ENCODE measurements at places on chromosomes 4 and X.

- DNase-seq = peak; percentile 97
Measured at GRCh38 chr4:76960014-76960413, 10.5 kb downstream of the SEPTIN11 start.

GRCh38 chrX:133214301-133214700, 3.9 kb downstream of the TFDP3 start:
- DNase-seq = no peak

DNA sequence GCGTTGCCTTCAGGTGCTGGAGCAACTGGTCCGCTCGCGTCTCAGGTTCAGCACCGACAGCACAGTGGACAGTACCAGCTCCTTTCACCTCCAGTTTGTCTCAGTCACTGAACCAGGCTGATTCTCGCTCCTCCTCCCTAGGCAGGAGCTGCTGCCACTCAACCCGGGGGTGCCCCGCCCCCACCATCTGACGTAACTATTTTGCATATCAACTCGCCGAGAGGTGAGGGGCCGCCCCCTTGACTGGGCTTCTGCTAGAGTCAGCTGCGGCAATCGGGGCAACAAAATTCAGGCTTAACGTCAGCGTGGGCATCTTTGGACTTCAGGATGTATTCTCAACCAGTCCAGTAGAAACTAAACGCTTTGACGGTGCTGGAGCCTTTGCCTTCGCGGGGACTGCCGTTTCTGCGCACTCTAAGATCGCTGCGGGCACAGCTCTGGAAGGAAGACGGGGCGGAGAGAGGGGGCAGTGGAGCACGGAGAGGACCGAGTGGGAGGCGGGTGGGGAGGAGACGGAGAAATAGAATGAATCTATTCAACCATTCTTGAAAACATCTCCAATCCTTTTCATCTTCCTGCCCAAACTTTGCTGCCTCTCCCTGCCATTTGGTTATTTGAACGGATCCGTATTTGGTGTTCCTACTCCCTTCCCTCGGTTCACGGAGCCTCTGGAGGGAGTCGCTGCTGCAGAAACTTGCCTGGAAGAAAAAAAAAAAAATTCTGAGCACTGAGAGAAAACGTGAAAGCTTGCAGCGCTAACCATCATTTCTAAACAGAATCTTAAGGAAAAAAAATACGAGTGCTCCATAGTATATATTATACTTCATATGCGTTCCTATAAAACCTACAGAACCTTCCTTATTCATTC, at the start of gene FSTL5:
Gene FSTL5 (minus strand): TSS at position 109 of the 868 bp plus-strand sequence. CDS start 52,604 bp downstream, outside the sequence.
- DNase-seq = peak; percentile 41

DNA sequence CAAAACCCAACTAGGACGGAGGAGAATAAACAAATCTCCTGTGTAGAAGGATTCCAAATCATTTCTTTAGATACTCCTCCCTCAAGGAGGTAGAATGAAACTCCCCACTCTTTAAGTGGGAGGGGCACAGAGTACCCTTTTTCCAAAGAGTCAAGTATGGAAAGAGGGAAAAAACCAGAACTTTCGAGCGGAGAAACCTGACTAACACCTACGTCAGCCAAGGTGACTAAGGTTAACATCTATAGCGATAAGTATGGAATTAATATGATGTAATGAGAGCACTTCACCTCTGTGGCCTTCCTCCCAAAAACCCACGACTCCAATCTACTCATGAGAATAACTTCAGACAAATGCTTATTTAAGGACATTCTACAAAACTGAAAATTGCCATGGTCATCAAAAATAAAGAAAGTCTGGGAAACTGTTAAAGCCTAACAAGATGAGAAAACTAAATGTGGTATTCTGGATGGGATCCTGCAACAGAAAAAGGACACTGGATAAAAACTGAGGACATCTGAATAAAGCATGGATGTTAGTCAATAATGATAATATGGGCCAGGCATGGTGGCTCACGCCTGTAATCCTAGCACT, 157.0 kb upstream of the MAP3K15 start:
- DNase-seq = peak; percentile 70

- DNase-seq = no peak
Measured at GRCh38 chr4:18441203-18441590, 419.6 kb upstream of the LCORL start.
